Urinary bladder (tissue), 4 donors: ENCODE measurements at places on chromosomes 5 and 9. TPM values are rescaled to one million over a fixed set of nuclear protein-coding genes. Genes with fewer than 3 reads are reported as not detected.

The NTRK2 gene
- 7.7 TPM for polyA plus RNA-seq

The CDO1 gene
- polyA plus RNA-seq = 18.2 TPM

The ECSCR gene
- 51.4 TPM for polyA plus RNA-seq

The BTNL3 gene
- 0.04 TPM for polyA plus RNA-seq

The SPATA9 gene
- polyA plus RNA-seq = 0.29 TPM
